ENCODE measurements at places on chromosomes 7 and 10.

- DNase-seq, result no peak
Measured at GRCh38 chr7:156932006-156932405, 17.5 kb upstream of the NOM1 start.

DNA sequence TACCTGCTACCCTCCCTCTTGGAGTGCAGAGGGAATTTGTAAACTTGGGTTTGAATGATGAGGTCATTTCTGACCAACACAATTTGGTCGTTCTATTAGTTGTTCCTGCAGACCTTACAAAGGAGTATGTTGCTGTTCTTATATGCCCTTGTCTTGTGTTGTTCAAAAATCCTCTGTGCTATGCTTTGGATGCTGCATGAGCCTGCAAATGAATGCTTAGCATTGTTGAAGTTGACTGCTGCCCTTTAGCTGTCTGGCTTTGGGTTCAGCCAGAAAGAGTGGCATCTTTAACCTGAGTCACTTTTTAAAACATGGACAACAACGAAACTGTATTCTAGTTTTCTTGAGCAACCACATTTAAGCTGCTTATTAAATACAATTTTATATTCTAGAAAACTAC is 80.3 kb downstream of the SND1 start:
- no peak for DNase-seq

DNA sequence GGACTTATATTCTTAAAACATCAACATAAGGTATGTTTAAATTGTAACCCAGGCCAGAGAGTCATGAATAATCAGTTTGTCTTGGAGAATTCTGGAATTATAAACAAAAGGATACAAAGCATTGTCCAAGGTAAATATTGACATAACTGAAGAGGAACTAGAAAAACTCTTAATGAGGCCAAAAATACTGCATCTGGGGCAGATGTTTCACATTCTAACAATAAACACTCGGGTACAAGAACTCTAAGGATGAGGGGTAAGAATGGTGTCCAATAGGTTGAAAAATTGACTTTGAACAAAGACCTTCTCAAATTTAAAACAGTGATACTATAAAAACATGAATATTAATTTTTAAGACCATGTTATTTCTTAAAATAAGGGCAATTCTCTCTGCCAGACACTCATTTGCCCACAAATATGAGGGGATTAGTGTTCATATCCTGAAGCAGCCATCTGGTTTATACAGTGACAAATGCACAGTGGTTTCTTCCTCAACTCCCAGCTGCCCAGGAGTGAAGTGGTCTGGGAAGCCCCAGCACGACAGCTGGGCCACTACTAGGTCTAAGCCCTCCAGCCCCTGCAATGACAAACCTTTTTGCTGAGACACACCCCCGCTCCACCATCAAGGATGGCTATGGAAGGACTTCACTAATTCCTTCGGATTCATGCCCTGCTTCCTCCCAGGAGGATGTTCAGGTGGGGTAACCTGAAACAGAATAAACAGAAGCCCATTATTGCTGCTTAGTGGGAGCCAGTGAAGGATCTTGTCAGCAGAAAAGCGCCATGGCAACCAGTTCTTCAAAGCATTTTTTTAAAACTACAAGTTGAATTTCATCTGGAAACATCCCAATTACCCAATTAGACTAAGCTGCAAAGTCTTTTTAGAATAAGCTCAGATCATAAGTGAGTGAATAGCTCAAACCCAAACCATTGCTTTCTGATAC is 107.5 kb upstream of the ARID5B start:
- DNase-seq, result no peak

DNA sequence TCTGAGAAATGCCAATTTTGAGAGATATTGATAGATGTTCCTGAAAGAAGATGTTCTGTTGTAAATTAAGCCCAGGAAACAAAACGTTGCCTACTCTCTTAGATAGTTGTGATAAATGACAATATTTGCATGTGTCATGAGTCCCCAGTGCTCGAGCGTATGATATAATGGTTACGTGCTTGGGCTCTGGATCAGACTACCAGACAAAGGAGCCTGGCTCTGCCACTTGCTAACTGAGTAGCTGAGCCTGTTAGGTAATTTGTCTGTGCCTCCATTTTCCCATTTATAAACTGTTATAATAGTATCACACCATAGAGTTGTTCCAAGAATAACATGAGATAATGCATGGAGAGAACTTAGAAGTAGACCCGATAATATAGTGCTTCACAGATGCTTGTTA is 1.8 kb downstream of the A1CF start:
- DNase-seq, result no peak

DNA sequence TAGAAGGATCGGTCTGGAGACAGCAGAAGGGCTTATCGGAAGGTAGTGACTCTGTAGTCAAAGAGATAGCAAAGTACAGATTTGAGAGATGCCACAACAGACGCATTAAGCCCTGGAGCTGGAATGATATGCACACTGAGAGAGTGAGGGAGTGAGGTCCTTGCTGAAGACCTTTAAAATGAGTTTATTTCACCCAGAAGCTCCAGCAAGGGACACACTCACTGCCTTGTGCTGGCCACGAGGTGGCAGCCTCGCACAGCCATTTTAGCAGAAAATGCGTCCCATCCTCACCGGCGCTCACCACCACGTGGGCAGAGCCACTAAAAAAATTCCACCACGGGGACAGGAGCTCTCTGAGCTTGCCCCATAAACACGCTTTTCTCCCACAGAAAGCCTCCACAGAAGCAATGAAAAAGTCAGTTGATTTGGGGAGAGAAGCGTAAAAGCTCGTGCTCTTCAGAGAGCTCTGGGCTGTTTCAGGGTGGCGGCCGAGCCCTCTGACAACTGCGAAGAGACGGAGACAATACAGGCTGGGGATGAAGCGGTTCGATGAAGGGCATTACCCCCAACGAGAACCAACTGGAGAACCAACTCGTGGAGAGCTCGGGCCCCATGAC is 163.0 kb upstream of the KLF14 start:
- peak; percentile 60 for DNase-seq

DNA sequence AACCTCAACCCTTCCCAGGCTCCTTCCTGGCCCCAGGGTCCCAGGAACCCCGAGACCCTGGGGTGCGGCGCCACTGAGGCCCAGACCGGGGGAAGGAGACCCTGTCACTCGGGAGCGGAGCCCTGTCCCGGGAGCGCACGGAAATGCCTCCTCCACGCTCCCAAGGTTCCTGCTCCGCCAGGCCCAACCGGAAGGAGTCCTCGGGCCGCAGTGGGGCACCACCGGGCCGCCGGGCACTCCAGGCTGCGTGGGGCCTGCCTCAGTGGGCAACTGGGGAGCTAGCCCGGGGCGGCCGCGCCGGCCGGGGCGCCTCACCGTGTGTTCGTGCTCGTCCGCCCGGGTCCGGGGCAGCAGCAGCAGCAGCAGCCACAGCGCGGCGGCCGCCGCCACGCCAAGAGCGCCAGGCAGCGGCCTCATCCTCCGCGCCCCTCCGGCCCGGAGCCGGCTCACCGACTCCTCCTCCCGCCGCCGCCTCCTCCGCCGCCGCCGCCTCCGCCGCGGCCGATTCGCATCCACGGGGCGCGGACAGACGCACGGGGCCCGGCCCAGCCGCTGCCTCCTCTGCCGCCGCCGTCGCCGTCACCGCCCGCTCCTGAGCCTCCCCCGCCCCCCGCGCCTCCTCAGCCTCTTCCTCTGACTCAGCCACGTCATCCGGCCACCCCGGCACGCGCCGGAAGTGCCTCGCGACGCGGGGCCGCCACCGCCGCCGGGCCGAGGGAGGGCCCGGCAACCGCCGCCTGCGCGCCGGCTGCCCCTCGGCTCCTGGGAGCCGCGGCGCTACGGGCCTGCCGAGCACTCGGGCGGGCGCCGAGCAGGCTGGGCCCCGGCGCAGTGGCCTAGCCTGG is at the start of gene TM9SF3:
Gene TM9SF3, minus strand, starts transcription at position 594 of the 845 bp plus-strand sequence. Its CDS starts 177 bp downstream, at position 417.
- DNase-seq, result peak; percentile 92
